Esophagus squamous epithelium (tissue), 5 donors: ENCODE measurements at places on chromosomes 16 and 17.

DNA sequence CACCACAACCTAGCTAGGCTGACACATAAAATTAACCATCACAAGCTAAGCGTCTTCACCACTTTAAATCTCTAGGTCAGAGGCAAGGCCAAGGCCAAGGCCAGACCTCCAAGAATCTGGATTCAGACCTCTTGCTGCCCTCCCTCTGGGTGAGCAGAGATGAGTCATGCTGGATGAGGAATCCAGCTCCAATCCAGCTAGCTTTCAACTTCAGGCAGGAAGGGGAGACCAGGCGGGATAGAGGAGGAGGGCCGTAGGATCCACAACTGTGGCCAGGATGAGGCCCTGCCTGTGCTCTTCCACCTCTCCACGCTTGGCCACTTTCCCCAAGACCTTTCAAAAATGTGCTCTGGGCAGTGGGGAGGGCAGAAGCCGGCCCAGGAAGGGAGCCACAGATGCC lies 14.7 kb downstream of the LRRC75A start:
- no peak for DNase-seq

DNA sequence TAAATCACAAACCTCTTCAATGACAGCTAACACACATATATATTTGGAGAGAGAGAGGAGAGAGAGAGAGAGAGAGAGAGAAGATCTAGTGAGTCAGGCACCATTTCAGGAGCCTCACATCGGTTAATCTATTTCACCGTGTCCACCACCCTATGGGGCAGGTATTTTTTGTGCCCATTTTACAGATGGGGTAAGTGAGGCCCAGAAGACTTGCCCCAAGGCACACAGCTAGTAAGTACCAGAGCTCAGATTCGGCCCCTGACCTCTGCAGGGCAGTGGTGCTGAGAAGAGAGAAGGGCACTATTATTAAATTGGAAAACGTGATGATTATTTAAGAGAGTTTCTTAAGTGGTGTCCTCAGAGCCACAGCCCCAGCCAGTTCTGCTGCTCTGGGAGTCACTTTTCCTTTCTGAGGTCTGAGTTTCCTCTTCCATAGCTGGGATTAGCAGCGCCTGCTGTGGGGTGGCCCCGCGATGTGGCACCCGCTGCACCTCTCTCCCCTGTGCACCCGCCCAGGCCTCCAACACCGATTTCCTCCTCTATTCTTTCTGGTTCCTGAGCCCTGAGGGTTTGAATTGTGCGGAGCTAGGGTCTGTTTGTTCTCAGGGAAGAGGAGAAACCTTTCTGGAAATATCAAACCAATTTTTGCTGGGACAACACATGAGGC lies 303.9 kb downstream of the IRF8 start:
- no peak for DNase-seq

DNA sequence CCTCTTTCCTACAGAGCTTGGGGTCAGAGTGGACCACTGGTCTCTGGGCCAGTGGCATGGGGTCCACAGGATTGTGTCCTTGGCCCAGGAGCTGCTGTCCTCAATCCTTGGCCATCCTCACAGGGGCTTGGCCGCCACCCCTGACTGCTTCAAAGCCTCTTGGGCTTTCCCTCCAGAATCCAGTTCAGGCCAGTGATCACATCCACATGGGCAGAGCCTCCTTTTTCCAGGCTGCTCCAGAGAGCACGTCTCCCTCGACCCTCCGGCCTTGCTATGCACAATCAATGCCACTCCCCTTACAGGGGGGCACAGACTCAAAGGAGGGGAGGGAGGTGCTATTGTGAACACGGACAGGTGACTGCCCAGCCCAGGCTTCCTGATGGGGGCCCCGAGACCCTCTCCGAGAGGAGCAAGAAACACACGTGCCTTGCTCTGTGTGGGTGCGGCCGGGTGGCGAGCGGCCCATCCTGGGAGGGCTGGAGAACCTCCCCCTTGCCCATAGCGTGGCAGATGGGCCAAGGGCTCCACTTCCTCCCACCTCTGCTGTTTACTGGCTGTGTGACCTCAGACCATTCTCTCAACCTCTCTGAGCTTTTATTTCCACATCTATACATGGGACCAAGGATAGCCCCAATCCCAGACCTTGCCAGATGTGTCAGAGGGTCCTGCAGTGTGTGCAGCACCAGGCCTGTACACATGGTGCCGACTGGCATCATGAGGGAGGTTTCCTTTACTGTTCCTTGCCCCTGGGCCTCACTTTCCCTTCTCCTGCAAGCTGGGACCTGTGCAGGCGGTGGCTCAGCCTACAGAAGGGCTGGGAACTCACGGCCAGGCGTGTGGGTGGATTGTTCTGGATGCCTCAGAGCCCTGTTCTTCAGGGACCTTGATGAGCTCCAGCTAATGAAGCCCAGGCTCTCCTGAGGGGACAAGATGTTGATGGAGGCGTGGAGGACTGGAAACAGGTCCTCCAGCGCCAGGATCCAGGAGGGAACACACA lies 229.0 kb upstream of the GSE1 start:
- DNase-seq, result no peak

GRCh38 chr17:68820825-68821481 lies 134.2 kb downstream of the ABCA8 start:
- DNase-seq, result no peak

- DNase-seq, result no peak
Observed at GRCh38 chr16:46884513-46885293, 541 bp downstream of the GPT2 start.

DNA sequence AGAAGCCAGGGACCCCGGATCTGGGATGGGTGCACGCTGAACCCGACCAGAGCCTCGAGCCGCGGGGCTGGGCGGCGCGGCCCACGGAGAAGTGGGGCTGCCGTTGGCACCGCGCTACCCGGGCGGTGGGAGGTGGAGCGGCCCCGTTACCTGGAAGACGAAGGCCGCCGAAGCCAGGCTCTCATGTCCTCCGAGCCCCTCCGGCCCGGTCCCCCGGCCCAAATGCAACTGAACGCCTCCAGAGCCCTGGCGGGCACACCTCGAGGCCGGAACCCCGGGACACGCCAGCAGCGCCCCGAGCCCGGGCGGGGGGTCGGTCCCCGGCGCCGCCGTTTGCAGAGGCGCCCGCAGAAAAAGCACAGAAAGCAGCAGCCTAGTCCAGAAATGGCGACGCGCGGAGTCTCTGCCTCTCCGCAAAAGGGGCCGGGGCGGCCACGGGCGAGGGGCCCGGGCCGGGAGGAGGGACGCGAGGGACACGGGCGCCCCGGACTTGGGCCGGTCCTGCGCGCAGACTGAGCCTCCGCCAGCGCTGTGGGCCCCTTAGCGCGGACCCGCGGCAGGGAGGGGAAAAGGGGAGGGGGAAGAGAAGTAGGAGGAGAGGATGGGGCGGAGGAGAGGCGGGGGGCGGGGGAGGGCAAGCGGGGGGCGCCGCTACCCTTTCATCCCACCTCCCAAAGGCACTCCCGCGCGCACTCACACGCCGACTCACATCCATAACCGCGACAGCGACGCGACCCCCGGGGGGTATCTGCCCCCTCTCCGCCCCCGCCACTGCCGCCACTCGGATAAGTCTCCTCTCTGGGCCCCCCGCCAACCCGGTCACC lies 1.4 kb downstream of the AXIN2 start:
- DNase-seq, result no peak

GRCh38 chr17:65529761-65530522 lies 31.5 kb downstream of the AXIN2 start:
- DNase-seq, result no peak

- DNase-seq, result no peak
Observed at GRCh38 chr17:81612172-81612970, 24.5 kb downstream of the NPLOC4 start.

GRCh38 chr17:80708480-80708879 lies 163.8 kb downstream of the RPTOR start:
- no peak for DNase-seq

DNA sequence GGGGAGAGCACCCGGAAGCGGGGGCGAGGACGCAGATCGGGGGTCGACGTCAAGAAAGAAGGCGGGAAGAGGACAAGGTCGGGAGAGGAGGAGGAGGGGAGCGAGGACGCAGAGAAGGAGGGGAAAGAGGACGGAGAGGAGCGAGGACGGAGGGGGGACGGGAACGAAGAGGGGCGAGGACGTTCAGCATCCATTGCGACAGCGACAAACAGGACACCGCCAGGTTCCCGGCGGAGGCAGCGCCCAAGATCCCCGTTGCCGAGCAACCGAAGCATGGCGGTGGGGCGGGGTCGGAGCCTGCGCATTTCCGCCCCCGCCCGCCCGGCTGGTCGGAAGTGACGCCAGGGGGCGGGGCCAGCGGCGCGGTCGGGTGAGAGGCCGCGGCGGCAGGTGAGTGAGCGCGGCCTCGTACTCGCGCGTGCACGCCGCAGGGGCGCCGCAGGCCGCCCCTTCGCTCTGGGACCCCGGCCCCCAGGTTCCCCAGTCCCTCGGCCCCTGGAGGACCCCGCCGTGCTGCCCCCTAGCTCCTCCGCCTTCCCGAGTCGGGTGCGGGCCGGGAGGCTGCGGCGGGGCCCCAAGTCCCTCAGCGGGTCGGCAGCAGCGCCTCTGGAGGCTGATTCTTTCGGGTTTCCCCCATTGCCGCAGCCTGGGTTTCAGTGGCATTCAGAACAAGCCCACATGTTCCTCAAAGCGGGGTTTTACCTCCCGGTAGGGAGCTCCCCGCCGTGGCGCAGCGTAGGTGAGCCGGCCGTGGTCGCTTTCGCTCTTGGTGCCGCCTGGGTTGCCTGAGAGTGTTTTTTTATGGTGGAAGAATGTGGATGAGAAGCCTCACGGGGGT lies at the start of gene FAM234A:
Gene FAM234A, plus strand, starts transcription at position 354 of the 838 bp plus-strand sequence. CDS start 19,593 bp downstream, outside the sequence.
- DNase-seq, result peak; percentile 31

DNA sequence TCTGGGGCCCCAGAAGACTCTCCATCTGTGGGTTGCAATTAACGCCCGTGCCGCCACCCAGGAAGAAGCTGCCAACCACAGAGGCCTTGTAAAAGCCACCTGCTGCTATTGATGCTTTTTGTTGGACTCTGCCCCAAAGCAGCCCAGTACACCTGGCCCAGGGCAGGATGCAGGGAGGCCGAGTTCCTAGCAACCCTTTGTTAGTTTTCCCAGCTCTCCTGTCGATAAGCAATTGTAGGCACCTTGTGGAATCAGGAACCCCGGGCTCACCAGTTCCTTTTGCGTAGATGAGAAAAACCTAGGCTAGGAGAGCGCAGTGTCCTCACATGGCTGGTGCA lies 103.3 kb downstream of the ABCC6 start:
- DNase-seq, result no peak

GRCh38 chr16:30992931-30993816 lies 8.2 kb downstream of the HSD3B7 start:
- DNase-seq, result no peak

DNA sequence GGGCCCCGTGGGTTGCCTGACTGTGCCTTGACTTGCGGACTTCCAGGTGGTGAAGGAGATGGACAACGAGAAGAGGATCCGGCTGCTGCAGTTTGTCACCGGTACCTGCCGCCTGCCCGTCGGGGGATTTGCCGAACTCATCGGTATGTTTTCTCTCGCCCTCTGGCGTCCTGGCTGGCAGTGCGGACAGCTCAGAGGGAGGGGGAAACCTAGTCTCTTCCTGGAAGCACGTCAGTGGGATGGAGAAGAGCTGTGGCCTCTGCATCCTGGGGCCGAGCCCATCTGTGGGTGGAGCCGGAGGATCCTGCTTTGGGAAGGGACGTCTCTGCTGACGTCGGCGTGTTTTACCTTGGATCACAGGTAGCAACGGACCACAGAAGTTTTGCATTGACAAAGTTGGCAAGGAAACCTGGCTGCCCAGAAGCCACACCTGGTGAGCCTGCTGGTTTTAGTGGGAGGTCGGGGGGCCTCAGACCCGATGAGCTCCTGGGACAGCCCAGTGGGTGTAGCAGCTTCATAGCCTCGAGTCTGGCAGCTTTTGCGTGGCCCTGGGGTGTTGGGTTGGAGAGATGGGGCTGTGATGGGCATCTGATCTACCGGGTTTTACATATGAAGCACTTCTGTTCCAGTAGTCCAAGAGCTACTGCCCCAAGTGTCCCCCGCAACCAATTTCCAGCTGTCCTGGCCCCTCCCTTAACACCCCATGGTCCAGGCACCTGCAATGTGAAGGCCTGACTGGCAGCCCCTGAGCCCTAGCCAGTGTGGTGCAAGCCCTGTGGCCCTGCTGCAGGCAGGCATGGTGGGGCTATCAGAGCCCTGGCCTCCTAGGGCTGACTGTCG lies 11.9 kb upstream of the CLEC18A start:
- DNase-seq, result no peak

GRCh38 chr16:55655897-55656681 lies at the start of gene SLC6A2:
Gene SLC6A2, plus strand, starts transcription at chr16:55655988. Its CDS starts 707 bp downstream, at chr16:55656695.
- no peak for DNase-seq

DNA sequence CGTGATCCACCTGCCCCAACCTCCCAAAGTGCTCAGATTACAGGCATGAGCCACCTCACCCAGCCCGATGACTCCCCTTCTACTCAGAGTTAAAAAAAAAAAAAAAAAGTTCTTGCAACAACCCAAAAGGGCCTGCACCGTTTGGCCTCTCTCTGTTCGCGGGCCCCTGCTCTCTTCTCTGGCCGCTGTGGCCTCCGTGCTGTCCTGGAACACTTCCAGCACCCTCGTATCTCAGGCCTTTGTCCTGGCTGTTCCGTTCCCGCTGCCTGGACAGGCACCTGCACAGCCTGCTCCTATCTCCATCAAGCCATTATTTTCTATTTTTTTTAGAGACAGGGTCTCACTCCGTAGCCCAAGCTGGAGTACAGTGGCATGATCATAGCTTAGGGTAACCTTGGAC lies 10.8 kb downstream of the MYO1C start:
- DNase-seq, result no peak

DNA sequence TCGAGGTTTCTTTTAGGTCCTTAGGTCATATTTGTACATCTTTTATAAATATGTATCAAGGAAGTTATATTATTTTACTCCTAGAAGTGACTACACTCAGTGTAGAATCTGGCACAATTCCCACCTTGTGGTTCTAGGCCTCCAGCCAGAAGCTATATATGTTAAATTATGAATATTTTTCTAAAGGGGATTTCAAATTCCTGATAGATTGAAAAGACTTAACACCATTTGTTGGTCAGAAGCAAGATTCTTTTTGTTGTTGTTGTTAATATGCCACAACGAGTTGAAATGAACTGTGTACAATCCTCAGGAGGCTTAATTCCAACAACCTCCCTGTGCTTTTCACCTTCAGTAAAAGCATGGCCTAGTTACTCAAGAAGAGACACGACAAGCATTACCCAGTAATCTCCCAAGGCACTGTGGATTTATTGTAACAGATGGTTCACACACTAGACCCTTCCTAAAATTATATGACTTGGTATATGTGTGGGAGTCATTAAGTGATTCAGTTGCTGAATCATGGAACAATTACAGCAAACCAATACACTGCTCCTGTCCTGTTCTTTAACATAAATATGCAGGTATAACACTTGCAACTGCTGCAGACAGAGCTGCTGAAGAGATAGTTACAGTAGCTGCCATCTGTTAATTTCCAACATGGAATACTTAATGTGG lies 964.4 kb upstream of the GOT2 start:
- no peak for DNase-seq

DNA sequence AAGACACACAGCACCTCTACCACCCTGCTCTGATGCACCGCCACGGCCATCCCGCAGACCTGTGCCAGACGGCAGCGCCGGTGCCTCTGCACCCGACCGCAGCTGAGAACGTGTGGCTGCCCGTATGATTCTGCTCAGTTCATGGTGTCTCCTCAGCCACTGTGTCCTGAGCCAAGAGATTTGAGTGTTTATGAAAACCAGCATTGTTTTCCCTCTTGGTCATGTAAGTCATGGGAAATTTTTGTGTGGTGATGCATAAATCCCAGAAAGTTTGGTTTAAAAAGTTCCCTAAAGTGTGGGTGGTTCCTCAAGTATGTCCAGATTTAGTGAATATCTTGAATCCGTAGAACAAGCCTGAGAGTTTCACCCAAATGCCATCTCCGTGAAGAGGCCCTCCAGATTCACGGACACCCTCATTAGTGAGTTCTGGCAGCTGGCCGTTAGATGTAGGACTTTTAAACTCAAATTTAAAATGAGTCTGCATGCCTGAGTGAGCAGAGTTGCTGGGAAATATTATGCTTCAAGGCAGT lies 57.6 kb downstream of the CDRT4 start:
- no peak for DNase-seq

GRCh38 chr16:72091217-72091616 lies 2.2 kb downstream of the TXNL4B start:
- no peak for DNase-seq
